Activated CD4-positive, alpha-beta T cell treated with anti-CD3 and anti-CD28 coated beads, Interleukin-2, Interleukin-6, amounts not matched to agents 100 ng/mL and 50 ng/mL, durations not matched to agents 16 hours and 8 hours (primary cell): ENCODE measurements at places on chromosomes 4 and X.

GRCh38 chr4:73446336-73446938 is 10.4 kb downstream of the AFP start:
- DNase-seq = peak; percentile 59

GRCh38 chr4:83783215-83783614 is 247.3 kb downstream of the GPAT3 start:
- no peak for DNase-seq

GRCh38 chr4:153639833-153640802 is 44.0 kb upstream of the TLR2 start:
- no peak for DNase-seq

DNA sequence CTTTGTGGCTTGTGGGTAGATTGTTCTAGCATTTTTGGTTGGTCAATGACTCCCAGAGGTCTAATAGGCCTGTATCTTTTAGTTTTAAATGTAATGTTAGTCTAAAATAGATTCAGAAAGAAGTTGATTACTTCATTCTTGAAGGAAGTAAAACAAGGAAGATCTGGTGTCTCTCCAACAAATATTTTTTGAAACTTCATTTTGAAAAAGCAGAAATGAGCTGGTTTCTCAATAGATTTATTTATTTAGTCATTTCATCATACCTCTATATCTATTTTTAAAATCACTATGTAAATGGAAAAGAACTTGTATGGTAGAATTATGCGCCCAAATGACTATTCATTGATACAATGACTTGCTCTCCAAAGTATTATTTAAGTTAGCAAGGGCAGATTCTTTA is 7.2 kb downstream of the HTR2C start:
- no peak for DNase-seq

DNA sequence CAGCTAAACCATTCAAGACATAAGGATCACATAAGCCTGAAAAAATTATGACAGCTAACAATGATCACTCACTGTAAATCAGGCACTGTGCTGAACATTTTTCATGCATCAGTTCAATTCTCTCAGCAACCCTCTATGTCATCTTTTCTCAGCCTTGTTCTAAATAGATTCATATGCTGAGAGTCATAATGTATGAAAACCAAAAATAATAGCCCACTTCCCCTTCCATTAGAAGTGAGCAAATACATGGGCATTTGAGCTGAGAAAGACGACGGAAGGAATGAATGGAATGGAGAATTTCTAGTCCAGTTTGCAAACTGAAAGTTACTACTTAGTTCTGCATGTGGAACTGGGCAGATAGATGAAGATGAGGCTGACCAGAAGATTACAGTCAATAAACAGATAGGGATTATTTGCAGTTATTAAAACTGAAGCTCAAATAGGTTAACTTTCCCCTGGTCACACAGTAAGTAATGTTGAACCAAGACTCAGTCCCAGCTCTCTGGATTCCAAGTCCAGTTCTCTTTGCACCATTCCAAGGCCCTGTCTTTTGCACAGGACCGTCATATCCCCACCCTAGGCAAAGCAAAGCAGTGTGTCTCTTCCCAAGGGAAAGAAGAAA is 1.6 kb upstream of the SH3RF1 start:
- DNase-seq = no peak

DNA sequence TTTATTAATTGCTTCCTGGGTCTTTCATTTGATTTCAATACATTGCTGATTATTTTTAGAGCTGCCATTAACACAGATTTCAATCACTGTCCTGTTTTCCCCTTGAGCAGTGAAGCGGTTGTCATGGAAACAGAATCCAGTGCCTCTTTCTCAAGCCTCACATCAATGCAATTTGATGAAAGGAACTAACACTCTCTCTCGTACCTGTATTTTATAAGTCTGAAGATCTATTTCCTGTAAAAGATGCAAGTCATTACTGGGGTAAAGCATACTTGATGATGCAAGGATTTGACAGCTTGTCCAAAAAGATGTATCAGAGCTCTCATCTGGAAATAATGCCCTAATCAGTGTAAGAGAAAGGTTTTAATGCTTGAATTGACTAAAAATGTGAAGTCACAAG is 17.9 kb upstream of the GASK1B start:
- DNase-seq = no peak

DNA sequence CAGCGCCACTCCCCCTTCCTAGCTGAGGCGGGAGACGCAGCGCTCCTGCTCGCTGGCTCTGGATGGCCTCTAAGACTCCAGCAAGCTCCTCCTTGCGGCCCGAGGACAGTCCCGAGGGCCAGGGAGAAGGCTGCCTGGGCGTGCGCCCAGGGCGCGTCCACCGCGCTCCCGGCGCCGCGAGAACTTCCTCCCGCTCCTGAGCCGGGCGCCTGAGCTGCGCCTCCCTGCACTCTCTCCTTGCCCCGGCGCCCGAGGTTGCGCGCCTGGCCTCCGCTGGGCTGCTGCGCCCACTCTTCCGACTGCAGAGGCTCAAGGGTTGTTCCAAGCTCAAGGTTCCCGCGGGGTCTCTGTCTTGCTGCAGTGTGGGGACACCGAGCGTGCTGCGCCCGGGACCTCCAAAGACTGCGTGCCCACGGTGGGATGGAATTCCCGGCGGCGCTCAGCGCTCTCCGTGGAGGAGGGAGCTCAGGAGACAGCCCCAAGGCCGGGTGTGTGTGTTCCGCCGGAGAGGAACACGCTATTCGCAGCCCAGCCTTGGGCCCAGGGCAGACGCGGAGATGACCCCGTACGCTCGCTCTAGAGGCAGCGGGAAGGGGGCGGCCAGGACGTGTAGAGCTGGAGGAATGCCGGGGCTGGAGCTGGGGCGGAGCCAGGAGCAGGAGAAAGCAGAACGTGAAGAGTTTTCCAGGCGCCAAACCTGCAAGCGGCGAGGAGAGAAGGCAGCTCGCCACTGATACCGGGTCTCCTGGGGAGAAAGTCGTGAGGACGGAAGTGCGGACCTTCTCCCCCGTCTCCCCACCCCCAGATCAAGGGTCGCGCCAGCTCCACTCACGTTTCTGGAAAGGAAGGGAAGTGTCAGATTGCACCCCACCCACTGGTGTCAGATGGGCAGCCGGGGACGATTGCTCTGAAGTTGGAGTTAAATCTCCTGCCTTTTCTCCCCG is at the start of gene ARHGAP6:
Gene ARHGAP6, minus strand, starts transcription at position 753 of the 944 bp plus-strand sequence. CDS start 1,092 bp downstream, outside the sequence.
- DNase-seq = no peak
